ENCODE measurements at places on chromosomes 2 and 18.

- DNase-seq = no peak
Observed at GRCh38 chr2:152588998-152589397, 128.3 kb downstream of the PRPF40A start.

DNA sequence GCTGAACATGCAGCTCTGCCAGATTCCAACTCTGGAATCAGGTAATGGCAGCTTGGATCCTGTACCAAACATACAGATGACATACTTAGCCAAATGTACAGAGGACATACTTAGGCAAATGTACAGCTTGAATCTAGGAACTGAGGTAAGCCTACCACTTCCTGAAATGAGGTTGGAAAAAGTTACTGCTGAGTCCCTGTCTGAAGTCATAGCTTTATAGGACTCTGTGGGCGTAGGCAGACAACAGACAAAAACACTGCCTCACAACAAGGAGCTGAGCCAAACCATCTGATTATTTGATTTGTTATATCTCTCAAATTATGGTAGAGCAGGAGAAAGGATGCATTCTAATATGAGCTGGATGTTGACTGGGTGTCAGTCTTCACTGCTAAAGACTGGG is 290.2 kb upstream of the TCF4 start:
- DNase-seq = no peak

GRCh38 chr2:104606056-104606455 is 247.9 kb upstream of the POU3F3 start:
- DNase-seq = no peak

- DNase-seq = no peak
Observed at GRCh38 chr18:54983041-54983686, 23.9 kb upstream of the CCDC68 start.

DNA sequence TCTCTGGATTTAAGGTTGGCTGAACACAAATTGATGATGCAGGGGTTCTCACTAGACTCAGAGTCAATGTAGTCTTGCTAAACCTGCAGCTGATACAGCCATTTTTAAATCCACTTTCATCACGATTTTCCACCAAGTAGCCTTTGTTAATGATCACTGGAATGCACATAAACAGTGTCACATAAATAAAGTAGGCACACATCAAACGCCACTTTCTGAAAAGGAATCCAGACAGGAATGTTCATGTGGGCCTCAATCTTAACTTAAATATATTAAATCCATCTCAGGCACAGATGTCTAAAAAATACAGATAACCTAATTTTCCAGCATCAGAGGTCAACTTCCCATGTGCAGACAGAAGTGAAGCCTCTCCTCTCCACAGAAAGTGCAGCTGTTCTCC is 58.3 kb downstream of the LAMA1 start:
- no peak for DNase-seq

DNA sequence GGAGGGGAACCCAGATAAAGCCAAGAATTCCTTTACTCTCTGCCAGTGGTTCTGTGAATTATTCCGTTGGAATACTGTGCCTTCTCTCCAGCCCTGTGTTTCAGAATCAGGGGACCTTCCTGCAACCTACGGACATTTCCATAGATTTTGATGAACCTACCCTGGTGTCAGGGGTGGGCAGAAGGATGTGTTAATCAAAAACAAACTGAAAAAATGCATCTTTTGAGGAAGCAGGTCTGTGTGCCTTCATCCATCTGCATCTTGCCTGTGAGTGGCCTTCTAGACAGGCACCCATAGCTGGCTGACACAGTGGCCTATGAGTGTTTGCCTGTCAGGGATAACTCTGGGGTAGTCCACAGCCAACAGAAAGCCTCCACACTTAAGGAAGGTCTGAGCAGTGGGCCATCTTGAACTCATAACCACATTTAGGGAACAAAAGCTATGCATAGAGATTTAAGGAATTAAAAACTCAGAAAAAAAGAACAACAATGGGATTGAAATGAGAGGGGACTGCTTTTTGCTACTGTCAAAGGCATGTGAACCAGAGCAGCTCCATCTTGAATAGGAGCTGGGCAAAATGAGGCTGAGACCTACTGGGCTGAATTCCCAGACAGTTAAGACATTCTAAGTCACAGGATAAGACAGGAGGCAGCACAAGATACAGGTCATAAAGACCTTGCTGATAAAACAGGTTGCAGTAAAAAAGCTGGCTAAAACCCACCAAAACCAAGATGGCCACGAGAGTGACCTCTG is 45.9 kb upstream of the ITGA6 start:
- DNase-seq = no peak

GRCh38 chr2:55786280-55786679 is 92.6 kb upstream of the PNPT1 start:
- DNase-seq = no peak

GRCh38 chr2:29059624-29060023 is 14.7 kb downstream of the PCARE start:
- DNase-seq = no peak

GRCh38 chr2:960061-960736 is 9.6 kb downstream of the SNTG2 start:
- no peak for DNase-seq

GRCh38 chr2:145021962-145022665 is 502.2 kb upstream of the ZEB2 start:
- DNase-seq = no peak

GRCh38 chr2:171154348-171154747 is 6.3 kb downstream of the TLK1 start:
- no peak for DNase-seq

- no peak for DNase-seq
Observed at GRCh38 chr2:180625006-180625844, 355.2 kb upstream of the UBE2E3 start.

- DNase-seq = no peak
Observed at GRCh38 chr2:99970292-99970868, 172.0 kb downstream of the AFF3 start.

- no peak for DNase-seq
Observed at GRCh38 chr2:147430408-147430807, 414.4 kb upstream of the ACVR2A start.

DNA sequence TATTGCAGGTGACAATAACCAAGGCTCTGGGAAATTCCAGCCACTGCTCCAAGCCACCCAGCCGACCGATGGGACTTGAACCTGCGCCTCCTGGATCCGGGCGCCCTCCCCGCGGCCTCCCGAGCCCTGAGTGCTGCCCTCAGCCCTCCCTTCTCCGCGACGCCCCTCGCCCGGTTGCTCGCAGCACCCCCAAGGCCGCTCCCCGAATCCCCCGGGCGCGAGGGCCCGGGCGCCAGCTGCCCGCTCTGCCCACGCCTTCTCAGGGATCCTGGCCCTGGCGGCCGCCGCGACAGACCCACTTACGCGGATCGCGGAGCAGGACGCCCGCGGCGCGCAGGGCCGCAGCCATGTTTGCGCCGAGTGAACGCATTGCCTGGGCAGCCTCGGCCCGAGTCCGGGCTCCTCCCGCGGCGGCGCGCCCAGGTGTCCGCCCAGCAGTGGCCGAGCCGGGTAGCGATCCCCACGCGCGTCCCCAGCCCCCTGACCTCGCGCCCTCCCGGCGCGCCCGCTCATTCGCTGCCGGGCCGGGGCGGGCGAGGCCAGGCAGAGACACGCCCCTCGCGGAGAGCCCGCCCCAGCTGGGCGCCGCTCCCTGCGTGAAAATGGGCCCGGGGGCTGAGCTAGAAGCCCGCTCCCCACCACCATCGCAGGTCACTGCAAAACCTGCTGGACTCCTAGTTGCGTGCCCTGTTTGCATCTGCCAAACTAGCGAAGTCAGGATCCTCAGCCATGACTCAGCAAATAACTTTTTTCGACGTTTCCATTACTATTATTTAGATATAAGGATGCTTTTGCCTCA is at the start of gene FECH:
TSS of gene FECH (minus strand) at position 452 of the 799 bp plus-strand sequence. CDS start at position 370, 82 bp downstream.
- DNase-seq = peak; percentile 14

GRCh38 chr2:126777620-126777978 is 121.1 kb upstream of the TEX51 start:
- no peak for DNase-seq

- no peak for DNase-seq
Observed at GRCh38 chr2:176383100-176383499, 113.9 kb downstream of the MTX2 start.

- DNase-seq = no peak
Observed at GRCh38 chr18:75107931-75108276, 101.0 kb downstream of the PTGR3 start.

DNA sequence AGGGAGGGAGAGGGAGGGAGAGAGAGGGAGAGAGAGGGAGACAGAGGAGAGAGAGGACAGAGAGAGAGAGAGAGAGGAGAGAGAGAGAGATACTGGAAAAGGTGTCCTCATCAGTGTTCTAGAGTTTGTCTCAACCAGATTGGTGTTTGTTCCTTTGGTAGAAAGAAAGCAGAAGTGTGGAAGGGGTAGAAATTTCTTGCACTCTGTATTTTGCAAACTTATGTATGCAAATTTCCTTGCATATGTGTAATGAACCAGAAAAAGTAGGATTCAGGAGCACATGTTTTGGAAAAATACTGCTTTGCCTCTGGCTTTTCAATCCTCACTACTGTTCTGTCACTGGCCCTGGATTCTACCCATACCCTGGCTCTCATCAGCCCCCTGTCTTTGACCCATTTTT is 1.1 kb upstream of the SP140 start:
- DNase-seq = no peak

- DNase-seq = no peak
Observed at GRCh38 chr2:179843541-179843940, 17.9 kb downstream of the ZNF385B start.

DNA sequence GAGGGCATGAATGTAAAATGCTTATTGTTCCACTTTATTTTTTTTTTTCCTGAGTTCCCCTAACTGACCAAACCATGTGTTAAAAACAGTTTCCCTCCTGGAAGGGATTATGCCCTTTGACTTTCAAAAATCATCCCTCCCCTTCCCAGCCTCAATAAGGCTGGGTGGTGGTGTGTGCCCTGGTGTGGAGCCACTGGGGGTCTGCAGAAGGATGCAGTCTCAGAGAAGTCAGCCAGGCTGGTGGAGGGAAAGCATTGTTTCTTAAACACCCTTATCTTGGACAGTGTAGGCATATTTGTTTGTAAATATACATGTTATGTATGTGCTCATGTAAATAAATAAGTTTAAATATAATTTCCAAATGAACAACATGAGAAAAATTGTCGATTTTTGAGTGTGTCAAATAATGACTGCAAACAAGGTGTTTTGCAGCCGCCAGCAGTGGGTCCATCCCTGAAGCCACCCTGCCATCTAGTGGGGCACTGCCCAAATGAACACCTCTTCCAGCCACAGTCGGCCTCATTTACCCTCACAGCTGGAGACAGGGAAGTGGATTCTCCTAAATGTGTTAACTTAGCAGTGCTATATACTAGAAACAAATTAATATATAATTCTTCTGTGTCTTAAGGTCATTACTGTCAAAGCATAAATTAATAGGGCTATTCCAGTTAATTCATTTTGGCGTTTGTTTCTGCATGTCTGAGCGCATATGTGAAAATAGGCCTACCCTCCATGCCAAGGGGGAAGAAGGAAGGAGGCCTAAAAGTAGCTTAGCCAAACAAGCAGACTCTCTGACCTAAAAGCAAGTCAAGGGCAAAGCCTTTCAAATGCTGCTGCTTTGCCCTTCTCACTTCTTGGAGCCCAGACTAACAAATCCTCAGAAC is 209.6 kb upstream of the PIK3C3 start:
- DNase-seq = no peak

DNA sequence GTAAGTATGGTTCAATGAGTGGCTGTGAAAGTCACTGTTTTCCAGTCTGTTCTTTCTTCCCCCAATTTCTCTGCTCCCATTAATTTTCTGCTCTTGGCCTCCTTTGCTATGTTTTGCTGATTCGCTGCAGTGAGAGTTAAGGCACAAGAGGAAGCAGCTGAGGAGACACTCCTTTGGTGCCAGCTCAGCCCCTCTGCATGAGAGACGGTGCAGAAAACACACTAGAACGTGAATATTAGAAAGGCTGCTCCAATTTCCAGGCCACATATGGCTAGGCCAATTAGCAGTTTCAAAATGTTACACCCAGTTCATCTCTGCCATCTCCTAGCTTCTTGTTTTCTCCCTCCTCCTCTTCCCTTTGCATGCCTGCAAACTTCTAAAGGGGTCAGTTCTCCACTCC is 38.9 kb downstream of the AKAIN1 start:
- DNase-seq = no peak

DNA sequence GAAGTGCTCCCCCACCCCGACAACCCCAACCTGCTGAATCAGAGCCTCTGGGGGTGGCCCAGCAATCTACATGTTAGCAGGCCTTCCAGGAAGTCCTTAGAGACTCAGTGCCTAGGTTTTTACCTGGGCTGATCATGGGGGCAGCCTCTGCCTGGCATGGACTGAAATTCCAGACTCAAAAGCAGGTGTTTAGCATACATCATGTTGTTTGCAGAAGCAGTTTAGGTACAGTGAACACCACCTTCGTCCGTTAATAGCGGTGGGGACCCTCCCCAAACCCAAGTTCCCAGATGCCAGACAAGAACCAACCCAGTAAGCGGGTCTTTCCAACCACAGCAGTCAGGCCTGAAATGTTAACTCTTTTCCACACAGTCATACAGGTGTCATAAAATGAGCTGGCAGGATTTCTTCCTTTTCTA is 26.4 kb upstream of the GALR1 start:
- no peak for DNase-seq

DNA sequence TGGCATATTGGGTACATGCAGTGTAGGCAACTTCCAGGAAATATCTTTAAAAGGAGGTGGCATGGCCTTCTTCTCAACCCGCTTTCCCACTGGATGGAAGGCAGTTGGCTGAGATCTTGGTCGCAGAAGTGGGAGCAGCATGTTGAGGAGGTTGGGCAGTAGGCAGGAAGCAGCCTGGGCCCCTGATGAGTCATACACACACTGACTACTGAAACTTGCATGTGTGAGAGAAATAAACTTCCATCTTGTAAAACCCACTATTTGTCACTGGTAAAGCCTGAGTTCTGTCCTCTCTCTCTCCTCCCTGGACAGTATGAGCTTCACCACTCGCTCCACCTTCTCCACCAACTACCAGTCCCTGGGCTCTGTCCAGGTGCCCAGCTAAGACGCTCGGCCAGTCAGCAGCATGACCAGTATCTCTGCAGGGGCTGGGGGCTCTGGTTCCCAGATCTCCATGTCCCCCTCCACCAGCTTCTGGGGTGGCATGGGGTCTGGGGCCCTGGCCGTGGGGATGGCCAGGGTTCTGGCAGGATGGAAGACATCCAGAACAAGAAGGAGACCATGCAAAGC is 233.8 kb upstream of the SPRED2 start:
- DNase-seq = no peak

DNA sequence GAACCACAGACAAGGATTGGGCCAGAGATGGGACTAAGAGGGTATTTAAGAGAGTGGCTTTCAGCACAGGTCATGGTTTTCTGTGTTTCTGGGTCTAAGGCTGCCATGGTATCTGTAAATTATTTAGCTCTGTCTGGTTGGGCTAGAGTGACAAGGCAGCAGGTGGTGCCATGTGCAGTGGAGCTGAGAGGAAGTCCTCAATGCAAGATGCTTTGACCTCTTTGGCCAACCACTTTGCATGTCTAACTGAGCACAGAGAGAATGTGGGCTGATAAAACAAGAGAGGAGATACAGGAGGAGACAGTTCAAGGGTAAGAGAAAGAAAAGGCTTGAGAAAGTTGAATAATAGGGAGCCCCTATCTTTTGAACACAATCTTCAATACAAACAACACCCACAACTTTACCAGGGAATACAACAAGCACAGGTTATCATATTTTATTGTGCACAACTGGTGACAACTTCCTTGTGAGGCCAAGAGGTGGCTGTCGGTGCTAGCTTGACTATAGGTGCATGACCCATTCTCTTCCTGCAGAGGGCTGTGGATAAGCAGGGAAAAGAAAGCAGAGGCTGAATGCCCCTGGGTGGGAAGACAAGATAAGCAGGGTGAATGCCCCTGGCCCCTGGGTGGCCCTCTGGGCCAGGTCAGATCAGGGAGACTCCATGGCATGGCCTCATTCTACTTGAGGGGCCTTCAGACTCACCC is 12.3 kb downstream of the FLACC1 start:
- no peak for DNase-seq

- peak; percentile 21 for DNase-seq
Observed at GRCh38 chr2:118881490-118882129, 34.2 kb upstream of the EN1 start.

Data from stimulated activated CD8-positive, alpha-beta memory T cell treated with anti-CD3 and anti-CD28 coated beads, Interleukin-4, amount 100 ng/mL, for 1 hour (primary cell).